HepG2 (cell line): ENCODE measurements at places on chromosomes 1 and 21. TPM values are rescaled to one million over a fixed set of nuclear protein-coding genes. Genes with fewer than 3 reads are reported as not detected.
A peak's percentile ranks its signal among the peaks of the same experiment; 100 is the strongest.

GRCh38 chr1:13682444-13682843 is 17.5 kb upstream of the PRDM2 start:
- no peak for DNase-seq

DNA sequence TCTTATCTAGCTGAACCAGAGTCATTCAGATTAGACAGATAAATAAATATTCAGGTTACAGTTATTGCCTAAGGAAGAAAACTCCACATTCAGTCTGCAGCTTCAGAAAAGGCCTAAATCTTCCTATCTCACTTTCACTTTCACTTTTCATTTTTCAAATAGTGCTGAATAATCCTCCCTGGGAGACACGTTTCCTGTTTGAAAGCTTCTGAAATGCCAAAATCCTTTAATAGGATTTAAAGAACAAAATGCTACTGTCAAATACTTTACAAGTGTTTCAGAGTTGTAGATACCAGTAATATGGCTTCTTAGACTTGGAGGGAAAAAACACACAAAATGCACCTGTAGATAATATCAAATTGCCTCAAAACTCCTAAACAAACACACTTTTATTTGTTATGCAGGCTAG is 3.9 kb downstream of the PSMB2 start:
- DNase-seq: peak; percentile 28

- no peak for DNase-seq
Observed at GRCh38 chr1:231016966-231017365, 23.1 kb downstream of the FAM89A start.

DNA sequence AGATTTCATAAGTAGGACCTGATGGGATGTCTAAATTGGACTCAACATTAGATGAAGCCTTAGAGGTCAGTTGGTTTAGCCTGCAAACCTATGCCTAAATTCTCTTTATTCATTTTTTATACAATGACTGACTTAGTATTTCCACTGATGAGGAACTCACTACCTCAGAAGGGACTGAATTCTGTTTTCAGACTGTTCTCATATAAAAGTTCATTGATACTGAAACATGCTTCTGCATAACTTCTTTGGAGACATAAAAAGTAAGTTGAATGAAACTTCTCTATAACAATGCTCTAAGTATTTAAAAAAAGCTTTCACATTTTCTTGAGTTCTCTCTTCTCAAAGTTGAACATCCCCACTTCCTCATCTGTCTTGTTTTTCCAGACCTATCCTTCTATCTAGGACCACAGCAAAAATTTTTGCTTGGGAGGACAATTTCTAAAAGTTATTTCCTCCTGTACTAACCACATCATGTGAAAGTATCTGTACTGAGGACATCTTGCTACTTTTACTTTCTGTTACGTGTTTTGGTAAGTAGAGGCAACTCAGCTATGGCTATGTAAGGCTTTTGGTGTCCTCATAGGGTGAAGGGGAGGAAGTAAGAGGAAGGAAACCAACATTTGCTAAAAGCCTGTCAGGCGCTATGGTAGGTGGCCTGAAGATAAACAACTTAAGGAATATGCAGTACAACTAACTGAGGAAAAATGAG is 64.1 kb downstream of the USP24 start:
- no peak for DNase-seq

DNA sequence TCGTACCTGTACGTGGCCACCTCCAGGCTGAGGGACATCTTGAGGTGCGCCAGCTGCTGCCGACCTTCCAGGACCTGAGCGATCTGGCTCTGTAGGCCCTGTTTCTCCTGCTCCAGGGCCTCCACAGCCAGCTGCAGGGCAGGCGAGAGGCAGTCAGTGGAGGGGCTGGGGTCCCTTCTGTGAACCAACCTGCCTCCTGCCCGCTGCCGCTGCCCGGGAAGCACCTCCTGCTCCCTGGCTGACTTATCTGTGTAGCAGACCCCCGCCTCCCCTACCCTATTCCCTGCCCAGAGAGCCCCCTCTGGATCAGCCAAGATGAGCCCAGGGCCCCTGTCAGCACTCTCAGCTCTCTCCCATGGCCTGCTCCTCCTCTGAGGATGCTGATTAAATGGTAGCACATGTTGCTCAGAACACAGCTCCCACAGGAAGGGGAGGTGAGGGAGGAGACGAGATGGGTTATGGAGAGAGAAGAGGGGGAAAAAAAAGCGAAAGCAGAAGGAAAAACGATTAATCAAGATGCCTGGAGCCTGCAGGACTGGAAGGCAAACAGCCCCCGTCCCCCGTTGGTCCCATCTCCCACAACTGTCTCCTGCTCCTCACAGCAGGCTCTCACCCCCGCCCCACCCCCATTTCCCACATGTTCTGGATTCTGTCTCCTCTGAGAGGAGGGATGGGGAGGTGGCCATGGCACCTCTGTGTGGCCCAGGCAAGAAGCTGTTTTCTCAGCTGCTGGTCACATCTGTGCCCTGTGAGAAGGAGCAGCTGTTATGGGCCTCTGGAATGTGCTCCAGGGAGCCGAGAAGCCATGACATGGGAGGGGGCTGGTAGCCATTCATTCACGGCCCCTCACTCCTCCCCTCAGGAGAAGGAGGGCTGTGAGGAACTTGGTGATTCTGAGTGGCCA is 1.7 kb downstream of the NES start:
- DNase-seq: no peak

DNA sequence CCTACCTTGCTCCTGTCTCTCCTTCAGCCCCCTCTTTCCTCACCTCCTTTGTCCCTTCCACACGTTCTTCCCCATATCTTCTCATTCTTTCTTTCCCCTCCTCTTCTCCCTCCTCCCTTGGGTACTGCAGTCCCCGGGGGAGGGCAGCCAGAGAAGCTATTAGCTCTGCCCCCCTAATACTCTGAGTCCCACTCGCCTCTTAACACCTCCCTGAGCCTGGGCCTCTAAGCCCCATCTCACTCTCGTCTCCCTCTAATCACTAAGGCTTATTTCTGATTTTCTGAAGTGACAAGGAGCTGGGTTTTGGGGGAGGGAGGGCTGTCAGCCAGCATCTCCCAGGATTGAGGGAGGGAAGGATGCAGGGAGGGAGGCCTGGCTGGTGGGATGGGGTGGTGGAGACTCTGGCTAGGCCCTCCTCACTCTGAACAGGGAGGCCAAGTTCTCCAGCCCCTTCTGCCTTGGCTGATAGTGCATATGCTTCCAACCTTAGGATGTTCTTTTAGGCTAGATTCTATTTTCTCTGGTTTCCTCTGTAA is 25.6 kb upstream of the DMBX1 start:
- no peak for DNase-seq

DNA sequence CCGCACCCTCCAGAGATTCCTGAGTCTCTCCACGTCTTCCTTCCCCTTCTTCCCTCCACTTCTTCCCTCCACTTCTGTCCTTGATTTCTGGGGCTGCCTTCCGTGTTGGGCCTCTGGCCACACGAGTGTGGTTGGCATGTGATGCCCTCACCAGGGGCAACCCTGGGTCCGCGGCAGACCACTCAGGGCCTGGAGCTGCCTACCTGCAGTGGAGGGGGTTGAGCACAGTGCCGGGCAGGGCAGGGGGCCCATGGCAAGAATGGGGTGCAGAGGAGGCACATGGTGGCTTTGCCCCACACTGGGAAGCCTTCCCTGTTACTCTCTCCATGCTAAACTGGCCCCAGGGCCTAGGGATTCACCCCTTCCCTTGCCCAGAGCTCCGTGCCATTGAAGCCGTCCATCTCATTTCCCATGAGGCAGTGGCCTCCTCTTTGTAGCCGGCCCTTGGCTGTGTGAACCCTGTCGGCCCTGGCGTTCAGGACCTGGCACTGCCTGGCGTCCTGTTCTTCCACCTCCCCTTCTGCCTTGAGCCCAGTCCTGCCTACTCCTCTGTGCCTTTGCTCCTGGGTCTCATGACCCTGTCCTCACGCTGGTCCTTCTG is 13.4 kb downstream of the RRP1 start:
- DNase-seq: no peak

Gene MFAP2
- 0.21 and 1.1 TPM in 2 replicates for total RNA-seq

Gene SLC9C2
- not detected in 2 replicates for total RNA-seq
